GM12865 (cell line): ENCODE measurements at places on chromosomes 3 and 15.
A peak's percentile ranks its signal among the peaks of the same experiment; 100 is the strongest.

- DNase-seq: no peak
Measured at GRCh38 chr15:45425135-45425534, 46.8 kb upstream of the GATM start.

- DNase-seq: peak; percentile 3
Measured at GRCh38 chr15:35858707-35859106, 312.7 kb upstream of the DPH6 start.

- no peak for DNase-seq
Measured at GRCh38 chr15:65394280-65394789, 16.5 kb upstream of the IGDCC3 start.

DNA sequence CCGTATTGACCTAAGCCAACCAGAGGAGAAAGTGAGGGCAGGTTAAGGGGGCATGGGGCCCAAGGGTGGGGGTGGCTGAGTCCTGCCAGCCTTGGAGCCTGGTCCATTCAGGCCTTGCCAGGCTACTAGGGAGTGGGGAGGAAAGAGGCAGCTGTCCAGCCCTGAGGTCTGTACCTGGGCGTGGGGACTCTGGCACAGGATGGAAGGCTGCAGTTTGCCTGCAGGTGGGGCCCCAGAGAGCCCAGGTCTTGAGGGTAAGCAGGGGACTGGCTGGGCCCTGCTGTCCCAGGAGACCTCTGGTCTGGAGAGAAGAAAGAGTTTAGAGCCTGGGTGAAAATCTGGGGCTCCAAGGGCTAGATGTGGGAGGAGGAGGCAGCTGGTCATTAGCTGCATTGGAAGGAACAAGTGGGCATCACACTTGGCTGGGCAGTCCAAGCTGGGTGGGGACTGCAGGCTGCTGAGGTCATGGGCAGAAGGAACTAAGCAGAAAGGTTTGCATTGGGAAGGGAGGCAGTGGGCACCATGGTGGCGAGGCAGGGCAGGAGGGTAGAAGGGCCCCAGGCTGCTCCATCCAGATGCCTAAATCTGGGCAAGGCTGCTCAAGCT is 108.4 kb downstream of the OXNAD1 start:
- DNase-seq: peak; percentile 34

- DNase-seq: no peak
Measured at GRCh38 chr15:58830556-58830955, 59.5 kb downstream of the MINDY2 start.

GRCh38 chr3:65351753-65352152 is 664.0 kb upstream of the ADAMTS9 start:
- DNase-seq: no peak

DNA sequence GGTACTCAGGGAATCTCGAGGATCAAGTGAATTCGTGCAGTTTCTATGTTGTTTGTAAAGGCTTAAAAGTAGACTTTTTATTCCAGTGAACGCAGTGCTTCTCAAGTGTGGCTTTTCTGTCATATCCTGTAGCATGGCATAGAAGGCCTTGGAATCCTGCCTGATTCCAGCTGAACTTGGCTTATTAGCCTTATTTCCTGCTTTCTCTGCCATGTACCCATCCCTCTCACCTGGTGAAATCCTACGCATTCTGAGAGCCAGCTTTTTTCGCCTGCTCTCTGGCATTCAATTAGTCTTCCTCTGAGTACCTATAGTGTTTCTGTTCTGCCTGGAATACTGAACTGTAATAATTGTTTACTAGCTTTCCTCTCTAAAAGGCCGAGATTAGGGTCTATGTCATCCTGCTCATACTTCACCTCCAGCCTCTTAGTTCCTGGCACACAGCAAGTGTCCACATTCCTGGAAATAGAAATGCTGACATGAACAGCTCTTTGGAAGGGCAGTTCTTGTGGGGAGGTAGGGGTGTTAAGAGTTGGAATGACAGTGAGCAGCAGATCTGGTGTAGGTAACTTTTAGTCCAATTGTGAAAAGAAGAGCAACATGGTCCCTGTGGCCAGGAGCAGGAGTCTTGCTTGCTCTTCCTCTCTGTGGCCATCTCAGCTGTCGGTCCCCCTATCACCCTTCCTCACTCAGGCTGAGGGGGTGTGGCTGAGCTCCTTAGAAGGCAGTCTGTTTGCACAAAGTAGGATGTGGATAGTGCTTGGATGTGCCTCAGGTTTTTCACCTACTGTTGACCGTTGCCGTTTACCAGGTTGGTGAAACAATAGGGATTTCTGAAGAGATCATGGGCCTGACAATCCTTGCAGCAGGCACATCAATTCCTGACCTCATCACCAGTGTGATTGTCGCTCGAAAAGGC is 30.4 kb downstream of the SLC24A1 start:
- DNase-seq: no peak

DNA sequence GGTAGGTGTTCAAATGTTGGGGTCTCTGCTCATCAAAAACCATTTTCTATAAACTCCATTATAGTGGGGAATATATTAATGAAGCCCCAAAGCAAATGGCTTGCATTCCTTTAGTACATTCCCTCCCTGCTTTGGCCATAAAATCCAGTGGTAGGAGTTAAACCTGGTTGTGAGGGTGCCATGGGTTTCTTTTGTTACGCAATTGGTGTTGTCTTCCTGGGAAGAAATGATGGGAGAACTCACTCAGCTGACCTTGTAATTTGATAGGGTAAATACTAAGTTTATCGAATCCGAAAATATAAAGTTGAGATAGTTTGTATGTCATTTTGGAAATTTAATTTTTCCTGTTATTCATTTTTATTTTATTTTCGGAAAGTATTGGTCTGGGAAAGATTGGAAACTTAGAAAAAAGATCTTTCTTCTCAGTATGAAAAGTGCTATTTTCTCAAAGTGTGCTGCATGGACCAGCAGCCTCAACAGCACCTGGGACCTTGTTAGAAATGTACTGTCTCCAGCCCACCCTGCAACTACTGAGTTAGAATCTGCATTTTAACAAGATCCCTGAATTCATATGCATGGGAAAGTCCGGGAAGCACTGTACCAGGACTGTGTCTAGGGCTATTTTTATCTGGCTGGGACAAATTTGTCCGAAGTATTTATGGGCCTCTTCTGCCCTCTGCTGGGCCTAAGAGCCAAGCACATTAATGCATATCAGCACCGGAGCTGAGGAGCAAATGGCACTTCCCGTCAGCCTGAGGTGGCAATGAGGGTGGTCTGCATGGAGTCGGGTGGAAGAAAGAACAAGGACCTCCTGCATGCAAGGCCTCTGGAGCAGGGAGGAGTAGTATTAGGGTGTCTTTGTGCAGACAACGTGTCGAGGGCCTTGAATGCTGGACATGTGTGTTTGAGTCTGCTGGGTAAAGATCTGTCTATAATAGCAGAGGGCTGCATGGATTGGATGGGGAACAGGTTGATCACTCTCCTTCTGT is 54.7 kb downstream of the FAM81A start:
- peak; percentile 73 for DNase-seq

DNA sequence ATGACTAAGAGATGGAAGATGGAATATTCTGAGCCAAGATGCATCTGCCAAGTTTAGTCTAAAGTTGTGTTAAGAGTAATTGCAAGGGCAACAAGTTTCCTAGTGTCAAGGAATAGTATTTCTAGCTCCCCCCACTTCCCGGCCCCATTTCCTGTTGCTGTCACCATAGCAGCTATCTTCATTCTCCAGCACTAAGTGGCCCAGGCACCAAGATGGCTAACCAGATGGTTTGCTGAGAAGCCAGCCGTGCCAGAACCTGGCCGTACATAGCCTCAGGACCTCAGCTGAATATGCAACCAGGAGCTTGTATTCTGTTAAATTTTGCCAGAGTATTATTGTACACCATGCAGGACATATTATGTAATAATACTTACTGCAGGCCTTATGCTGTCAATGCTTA is 108.8 kb upstream of the UMPS start:
- no peak for DNase-seq

- peak; percentile 57 for DNase-seq
Measured at GRCh38 chr3:119257654-119258410, 17.2 kb upstream of the B4GALT4 start.

DNA sequence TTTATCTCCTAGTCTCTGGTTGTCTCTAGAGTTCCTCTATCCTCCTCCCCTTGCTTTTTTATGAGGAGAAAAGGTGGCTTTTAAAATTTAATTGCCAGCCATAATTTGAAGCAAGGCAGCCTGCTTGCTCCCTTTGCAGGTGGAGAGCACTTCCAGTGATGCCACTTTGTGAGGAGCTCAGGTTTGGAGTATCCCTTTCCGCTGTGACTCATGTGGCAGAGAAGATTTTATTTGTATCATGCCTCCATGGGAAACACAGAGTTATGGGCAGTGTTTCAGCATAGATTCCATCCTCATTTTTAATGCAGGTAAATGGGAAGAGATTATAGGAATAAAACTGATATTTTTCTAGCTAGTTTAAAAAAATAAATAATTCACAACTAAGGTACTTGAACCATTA is 7.0 kb downstream of the PPM1L start:
- no peak for DNase-seq

DNA sequence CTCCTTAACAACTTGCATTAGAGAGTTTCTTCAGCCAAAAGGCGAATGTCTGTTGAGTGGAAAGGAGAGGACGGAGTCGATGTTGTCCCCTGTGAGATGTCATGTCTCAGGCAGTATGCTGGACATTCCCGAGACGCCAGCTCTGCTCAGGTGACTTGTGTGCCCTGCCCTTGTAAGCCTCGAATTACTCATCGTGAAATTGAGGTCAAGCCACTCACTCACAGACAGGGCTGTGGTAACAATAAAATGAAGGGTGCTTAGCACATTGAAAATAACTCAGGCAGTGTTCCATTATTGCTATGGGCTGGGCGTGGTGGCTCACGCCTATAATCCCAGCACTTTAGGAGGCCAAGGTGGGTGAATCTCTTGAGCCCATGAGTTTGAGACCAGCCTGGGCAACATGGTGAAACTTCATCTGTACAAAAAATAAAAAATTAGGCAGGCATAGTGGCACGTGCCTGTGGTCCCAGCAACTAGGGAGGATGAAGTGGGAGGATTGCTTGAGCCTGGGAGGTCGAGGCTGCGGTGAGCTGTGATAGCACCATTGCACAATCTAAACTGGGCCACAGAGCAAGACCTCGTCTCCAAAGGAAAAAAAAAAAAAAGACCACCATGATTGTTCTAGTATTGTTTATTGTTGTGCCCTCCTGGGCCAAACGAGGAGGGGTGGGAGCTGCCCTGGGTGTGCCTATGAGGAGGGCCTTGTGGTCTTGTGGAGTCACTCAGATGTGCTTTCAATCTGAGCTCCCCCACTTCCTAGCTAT is 214.4 kb downstream of the THSD4 start:
- peak; percentile 21 for DNase-seq

GRCh38 chr15:52559022-52559421 is 9.8 kb downstream of the ARPP19 start:
- peak; percentile 60 for DNase-seq

DNA sequence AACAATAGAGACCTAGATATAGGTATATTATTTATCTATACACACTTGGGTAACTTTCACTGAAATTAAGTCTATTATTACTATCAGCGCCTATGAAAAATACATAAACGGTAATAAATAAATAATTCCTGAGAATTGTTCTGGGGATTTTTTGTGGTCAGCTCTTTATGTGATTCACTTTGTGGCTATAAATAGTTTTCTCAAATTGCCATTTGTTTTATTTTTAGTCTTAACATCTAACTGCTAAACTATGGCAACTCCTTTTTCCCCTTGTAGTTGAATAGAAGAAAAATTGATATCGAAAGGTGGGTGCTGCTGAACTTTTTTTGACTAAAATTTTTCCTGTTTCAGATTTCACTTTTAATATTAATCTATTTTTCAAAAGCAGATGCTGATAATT is 189.0 kb downstream of the VGLL3 start:
- no peak for DNase-seq

DNA sequence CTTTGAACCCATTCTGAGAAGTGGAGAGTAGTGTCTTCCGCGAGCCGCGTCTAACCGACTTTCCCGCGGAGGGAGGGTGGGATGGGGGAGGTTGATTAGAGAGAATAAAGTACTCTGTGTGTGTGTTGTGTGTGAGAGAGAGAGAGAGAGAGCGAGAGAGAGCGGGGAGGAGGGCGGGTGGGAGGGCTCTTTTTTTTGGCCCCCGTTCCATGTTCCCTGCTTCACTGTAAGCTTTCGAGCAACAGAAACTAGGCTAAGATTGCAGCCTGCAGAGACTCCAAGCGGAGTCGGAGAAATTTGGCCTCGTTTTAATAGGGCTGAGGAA is 1.6 kb upstream of the MEIS2 start:
- no peak for DNase-seq

- DNase-seq: no peak
Measured at GRCh38 chr3:20051123-20051806, 11.0 kb downstream of the KAT2B start.

DNA sequence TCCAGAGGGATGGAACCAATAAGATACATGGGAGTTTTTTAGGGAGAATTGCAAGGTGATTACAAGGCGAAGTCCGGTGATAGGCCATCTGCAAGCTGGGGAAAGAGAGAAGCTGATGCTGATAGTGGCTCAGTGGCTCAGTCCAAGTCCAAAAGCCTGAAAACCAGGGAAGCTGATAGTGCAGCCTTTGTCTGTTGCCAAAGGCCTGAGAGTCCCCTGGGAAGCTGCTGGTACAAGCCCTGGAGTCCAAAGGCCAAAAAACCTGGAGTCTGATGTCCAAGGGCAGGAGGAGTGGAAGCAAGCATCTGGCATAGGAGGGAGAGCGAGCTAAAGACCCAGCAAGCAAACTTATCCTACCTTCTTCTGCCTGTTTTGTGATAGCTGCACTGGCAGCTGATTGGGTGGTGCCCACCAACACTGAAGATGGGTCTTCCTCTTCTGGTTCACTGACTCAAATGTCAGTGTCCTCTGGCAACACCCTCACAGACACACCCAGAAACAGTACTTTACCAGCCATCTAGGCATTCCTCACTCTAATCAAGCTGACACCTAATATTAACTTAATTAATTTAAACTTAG is 16.7 kb downstream of the TFG start:
- no peak for DNase-seq

GRCh38 chr15:71791975-71792374 is 18.4 kb upstream of the NR2E3 start:
- DNase-seq: no peak

- DNase-seq: no peak
Measured at GRCh38 chr3:32484436-32484835, 18.2 kb downstream of the CMTM6 start.

DNA sequence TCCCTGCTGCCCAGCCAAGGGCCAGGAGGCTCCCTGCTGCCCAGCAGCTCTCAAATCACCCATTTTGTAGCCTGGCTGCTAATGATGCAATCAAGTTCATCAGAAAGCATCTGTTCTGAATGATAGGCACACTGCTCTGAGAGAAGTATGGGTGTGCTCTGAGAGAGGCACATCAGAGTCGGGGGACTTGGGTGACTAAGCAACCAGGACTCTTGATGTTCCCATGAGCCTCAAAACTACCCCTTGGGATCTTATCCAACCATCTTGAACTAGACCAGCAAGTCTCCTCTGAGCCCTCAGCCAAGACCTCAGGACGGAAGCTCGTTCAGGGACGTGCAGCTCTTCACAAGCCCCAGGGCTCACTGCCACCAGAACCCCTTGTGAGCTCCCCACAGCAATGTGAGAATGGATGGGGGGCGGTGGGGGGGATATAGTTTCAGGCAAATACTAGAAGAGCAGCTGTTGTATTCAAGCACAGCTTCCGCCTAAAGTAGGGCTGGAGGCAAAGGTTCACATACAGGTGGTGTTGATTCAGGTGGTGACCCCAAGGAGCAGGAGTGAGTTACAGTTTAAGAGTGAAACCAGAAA is 52.2 kb upstream of the HES1 start:
- no peak for DNase-seq
